ENCODE measurements at places on chromosomes 2 and 18.

GRCh38 chr18:57839942-57840381, 36.8 kb upstream of the ATP8B1 start:
- DNase-seq, result no peak

GRCh38 chr2:183935005-183935404, 663.3 kb upstream of the ZNF804A start:
- no peak for DNase-seq

DNA sequence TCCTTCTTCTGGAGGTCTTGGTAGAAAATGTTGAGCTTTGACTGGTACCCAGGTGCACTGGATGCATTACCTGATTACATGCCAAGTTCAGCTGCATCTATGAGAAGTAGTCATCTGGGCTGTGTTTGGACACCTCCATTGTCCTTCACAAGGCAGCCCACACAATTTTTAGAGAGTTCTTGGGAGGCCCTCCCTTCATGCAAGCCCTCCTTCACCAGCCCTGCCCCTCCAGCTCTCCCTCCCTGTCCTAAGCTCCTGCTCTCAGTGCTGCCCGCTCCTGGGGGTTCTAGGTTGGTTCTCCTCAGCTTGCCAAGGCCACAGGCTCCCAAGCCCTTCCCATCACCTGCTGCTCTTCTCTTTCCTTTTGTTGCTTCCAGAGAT, 148.7 kb downstream of the DYSF start:
- DNase-seq, result no peak

DNA sequence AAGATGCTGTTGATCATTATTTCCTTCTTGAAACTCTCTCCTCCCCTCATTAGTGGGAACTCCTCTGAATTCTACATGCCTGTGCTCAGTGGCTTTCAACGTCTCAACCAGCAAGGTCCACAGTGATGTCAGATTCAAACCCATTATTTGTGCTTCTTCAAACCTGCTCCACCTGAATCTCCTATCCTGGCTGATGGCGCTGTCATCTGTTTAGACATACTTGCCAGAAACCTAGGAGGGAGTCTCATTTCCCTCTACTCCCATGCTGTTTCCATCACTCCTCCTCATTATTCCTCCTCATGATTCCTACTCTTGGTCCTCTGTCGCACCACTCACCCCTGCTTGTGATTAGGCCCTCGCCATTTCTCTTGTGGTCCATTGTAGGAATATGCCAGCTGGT, 2.9 kb upstream of the LPIN2 start:
- no peak for DNase-seq

GRCh38 chr18:76873311-76873710, 51.0 kb downstream of the ZNF236 start:
- no peak for DNase-seq

- DNase-seq, result no peak
Observed at GRCh38 chr2:230885463-230886130, 20.9 kb downstream of the ITM2C start.

Measured in stimulated activated CD8-positive, alpha-beta memory T cell treated with anti-CD3 and anti-CD28 coated beads, Interleukin-15, amount 100 ng/mL, for 4 hours (primary cell).